ENCODE measurements at places on chromosomes 2 and 18.
A peak's percentile ranks its signal among the peaks of the same experiment; 100 is the strongest.

DNA sequence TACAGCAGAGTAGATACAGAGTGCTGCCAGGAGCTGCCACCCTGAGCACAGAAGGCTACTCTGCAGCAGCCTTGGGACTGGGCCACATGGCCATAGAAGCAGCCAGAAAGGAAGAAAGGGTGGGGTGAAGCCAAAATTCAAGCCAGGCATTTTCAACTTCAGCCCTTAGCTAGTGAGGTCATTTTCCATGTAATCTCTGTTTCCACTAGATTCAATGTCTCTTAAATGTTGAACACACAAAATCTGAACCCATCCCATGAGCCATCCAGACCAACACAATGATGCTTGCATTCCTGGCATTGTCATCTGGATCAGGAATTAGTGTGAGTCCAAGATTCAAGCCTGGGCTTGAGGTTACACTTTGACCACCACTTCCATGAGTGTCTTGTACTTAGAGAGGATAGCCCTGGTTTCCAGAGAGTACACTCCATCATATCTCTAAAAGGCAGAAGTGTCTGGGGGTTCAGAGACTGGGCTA, 243.6 kb downstream of the OSR1 start:
- DNase-seq, result peak; percentile 74

- no peak for DNase-seq
These were observed 11.2 kb upstream of the SULT1C3 start for GRCh38 chr2:108228537-108228936.

- no peak for DNase-seq
These were observed 905 bp upstream of the IAH1 start for GRCh38 chr2:9473308-9473984.

- DNase-seq, result peak; percentile 2
These were observed 201.0 kb downstream of the NDUFA10 start for GRCh38 chr2:239824046-239824694.

DNA sequence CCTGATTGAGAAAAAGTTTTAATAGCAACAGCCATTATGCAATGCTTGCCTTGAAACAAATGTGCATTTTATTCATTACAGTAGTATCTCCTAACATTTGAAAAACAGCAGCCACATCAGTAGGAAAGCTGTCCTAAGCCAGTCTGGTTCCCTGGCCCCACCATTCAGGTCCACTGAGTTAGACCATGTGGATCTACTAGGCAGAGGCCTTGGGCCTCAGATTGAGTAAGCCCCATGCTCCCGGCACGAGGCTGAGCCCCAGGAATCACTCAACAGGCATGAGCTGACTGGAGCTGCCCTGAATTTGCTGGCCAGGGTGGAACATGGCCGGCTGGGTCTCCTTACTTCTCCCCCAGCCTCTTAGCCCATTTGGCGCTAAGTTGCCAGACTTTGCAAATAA, 103.4 kb downstream of the ZFP36L2 start:
- DNase-seq, result peak; percentile 20

- DNase-seq, result no peak
These were observed 460.1 kb downstream of the NR4A2 start for GRCh38 chr2:155872396-155872795.

DNA sequence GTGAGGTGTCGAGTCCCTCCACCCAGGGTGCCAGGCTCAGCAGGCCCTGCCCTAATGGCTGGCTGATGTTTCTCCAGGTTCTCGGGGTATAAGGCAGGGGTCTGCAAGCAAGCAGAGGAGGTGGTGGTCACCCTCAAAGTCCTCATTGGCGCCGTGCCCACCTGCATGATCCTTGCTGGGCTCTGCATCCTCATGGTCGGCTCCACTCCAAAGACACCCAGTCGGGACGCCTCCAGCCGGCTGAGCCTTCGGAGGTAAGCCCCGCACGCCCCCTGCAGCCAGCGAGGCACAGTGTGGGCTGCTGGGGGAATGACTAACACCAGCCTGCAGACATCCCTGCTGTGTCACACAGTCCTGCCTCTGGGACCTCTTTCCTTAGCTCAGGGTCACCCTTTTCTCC, 14.1 kb downstream of the MFSD2B start:
- DNase-seq, result peak; percentile 11

- peak; percentile 80 for DNase-seq
These were observed 2.0 kb upstream of the UBE2F start for GRCh38 chr2:237964578-237965404.

GRCh38 chr2:204325468-204325867, 219.8 kb upstream of the PARD3B start:
- DNase-seq, result peak; percentile 89

GRCh38 chr2:68831686-68832232, 39.4 kb downstream of the BMP10 start:
- peak; percentile 65 for DNase-seq

GRCh38 chr18:3153107-3153704, 66.6 kb downstream of the MYOM1 start:
- DNase-seq, result peak; percentile 22

DNA sequence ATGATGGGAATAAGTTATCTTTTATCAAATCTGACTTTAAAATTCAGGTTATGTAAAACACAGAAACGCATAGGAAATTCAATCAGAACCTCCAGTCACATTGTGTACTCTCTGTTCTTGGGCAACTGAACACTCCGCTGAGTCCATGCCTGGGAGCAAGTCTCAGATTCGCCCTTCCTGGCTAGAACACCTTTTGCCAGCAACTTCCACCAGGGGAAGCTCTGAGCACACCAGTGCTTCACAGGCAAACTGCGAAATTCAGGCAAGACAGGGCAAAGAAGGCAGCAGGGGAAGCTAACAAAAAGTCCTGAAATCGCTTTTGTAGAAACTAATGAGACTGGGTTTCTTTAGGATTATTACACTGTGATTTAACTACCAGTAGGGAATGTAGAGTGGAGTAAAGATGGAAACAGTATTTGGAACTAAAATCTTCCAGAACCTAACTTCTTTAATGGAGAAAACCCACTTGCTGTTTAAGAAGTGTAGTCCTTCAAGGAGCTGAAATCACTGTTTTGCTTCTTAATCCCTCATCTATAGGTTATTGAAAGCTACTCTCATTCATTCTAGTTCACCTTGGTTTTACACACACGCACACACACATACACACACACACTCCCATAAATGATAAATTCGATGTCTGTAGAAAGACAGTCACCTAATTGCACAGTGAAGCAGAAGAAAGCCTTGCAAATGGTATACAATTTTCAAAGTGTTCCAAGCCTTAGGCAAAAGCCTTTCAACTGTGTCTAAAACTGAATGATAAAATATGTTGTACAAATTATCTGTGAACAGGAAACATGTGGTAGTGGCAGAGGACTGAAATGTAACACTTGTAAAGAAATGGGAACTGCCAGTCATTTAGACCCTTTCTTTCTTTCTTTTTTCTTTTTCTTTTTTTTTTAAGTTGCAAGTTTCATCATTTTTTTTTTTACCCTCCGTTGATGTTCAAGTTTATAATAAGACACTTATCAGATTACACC, 214.5 kb downstream of the TMEM182 start:
- DNase-seq, result peak; percentile 1

GRCh38 chr18:2907550-2908135, 60.8 kb downstream of the EMILIN2 start:
- DNase-seq, result no peak

DNA sequence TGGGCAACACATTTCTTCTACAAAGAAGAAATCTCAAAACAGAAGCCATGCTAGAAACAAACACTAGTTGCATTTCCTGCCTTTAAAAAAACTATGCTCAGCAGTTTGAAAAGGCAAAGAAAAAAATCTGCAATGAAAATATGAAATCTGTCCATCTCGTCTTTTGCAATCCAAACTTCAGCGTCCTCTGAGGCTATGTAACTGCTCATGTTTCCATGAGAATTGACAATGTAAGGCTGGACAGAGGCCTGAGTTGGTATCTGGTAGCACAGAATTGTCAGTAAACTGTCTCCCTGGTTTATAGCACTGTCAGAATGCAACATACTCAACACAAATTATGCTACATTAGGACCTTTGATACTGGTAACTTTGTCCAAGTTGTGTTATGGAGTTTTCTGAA, 429.9 kb downstream of the ARHGAP15 start:
- no peak for DNase-seq

GRCh38 chr2:240567137-240567871, 980 bp upstream of the RNPEPL1 start:
- DNase-seq, result no peak

DNA sequence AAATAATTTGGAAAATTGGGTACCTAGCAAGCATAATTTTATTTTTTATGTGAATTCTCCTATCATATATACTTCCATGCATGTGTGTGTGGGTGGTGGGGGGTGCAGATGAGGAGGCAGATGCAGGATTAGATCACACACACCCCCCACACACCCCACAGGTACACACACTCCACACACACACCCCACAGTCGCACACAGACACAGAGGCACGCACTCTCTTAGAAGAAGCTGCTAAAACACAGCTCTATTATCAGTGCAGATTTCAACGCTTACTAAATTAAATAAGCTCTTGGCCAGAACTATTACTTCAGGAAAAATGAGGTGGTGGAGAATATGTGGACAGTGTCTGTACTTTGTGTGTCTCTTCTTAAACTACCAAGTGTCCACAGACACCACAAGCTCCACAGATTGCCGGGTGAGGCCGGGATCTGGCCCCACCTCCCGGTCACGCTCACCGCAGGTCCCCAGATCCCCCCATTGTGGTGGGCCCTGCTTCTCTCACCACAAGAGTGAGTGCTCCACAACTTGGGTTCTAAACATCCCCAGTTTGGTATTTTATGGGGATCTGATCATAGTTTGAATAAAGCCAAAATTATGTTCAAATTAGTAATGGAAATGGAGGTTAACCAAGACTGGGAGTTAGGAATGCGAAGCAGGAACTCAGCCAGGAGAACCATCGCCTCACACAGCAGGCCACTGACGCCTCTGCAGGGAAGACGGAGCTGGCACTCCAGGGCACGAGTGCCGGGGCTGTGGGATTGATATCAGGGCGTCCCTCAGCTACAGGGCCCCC, 102.1 kb downstream of the PXDN start:
- DNase-seq, result no peak

GRCh38 chr18:51588616-51589015, 391.1 kb upstream of the MEX3C start:
- DNase-seq, result no peak

- no peak for DNase-seq
These were observed 342.9 kb downstream of the TSN start for GRCh38 chr2:122098306-122098705.

DNA sequence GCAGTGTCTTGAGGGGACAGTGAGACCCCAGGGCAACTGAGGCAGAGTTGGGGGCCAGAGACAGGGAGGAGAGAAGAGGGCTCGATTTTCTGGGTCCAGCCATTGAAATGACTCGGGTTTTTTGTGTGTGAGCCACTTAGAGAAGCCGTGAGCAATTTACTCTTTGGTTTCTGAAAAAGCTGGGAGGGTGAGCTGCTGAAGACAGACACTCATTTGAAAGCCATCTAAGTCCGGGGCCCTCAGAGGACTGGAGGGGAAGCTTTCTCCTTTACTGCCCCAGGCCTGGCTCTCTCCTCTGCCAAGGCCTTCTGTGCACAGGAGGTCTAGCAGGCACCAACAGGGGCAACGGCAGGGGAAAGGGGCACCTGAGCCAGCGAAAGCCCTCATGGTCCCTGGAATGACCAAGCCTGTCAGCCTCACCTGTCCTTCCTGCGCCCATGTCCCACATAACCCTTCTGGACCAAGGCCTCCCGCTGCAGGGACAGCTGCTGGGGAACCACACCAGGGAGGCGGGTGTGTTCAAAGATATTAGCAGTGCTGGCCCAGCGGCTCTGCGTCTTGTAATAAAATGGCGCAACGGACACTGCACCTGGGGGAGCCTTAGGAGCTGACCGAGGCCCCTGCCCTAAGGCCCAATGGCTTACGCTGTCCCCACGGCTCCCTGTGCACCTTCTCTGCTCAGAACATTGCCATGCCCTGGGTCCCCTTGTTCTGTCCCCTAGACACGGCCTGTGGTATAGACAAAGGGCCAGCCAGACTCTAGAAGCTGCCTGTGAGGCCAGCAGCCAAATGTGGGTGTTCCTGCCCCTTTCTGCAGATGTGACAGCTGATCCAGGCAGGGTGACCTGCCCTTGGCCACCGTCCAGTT, 45.8 kb downstream of the HS6ST1 start:
- no peak for DNase-seq

DNA sequence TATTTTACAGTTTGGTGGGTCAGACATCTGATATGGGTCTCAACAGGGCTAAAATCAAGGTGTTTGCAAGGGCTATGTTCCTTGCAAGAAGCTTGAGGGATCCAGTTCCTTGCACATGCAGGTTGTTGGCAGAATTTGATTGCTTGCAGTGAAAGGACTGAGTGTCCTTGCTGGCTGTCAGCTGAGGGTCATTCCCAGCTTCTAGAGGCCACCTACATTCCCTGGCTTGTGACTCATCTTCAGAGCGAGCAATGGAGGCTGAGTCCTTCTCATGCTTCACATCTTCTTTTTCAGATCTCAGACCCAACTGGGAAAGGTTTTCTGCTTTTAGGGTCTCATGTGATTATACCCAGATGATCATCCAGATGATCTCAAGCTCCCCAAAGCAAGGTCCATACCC, 12.4 kb downstream of the MEX3C start:
- no peak for DNase-seq

- DNase-seq, result no peak
These were observed 78.0 kb upstream of the HPCAL1 start for GRCh38 chr2:10224734-10225133.

- no peak for DNase-seq
These were observed at the start of gene CTLA4 for GRCh38 chr2:203867561-203868200. TSS of gene CTLA4 (plus strand) at chr2:203867771. CDS start at chr2:203867943, 172 bp downstream.

- DNase-seq, result peak; percentile 9
These were observed 45.1 kb downstream of the SLC9A2 start for GRCh38 chr2:102664471-102664909.

DNA sequence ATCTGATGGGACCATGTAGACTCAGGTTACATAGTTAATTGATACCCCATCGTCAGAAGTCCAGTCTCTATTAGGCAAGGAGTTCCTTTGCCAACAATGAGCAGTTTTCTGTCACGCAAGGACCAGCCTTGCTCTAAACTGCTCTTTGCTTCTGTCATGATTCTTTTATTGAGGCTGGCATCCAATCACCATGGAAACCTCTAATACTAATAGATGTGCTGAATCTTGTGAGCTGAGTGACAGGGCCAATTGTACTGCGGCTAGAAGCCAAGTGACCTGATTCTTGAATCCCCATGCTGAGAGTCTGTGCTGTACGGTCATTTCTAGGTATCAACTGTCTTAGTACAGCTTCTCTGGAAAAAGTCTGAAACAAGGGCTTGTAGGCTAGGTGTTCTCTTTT, 395.6 kb downstream of the RND3 start:
- no peak for DNase-seq

DNA sequence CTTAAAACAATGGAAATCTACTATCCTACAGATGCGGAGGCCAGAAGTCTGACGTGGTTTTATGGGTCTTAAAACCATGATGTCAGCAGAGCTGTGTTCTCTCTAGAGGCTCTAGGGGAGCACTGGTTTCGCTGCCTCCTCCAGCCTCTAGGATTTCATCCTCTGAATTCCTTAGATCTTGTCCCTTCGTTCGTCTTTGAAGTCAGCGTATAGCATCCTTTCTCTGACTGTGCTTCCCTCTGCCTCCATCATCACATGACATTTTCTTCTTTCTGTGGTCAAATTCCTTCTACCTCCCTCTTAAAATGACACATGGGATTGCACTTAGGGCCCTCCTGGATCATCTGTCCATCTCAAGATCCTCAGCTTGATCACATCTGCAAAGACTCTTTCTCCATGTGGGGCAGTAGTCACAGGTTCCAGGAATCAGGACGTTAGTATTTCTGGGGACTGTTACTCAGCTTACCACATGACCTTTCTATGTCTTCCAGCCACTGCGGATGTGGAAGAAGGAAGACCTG, 22.7 kb upstream of the NCK2 start:
- no peak for DNase-seq

- DNase-seq, result peak; percentile 64
These were observed 201.2 kb downstream of the CTIF start for GRCh38 chr18:48740068-48740440.

All from fibroblast of the aortic adventitia (primary cell).